ENCODE measurements at places on chromosomes 4 and X.

GRCh38 chrX:153701706-153702105 lies 14.0 kb downstream of the SLC6A8 start:
- DNase-seq = no peak

DNA sequence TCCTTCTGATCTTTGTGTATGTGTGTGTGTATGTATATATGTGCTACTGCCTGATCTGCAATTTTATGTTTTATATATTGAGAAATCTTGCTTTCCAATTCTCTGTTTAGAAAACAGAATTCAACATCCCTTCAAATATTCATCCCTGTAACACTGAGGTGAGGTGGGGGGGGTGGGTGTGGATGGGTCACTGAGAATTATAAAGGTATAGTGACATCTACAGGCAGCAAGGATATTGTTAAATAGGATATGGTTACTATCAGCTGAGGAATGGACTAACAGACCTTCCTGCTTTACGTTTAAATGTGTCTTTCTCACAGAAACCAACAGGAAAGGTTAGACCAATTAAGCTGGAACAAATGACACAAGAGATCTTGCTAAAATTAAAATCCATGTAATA lies 19.0 kb upstream of the MAGEB2 start:
- no peak for DNase-seq

DNA sequence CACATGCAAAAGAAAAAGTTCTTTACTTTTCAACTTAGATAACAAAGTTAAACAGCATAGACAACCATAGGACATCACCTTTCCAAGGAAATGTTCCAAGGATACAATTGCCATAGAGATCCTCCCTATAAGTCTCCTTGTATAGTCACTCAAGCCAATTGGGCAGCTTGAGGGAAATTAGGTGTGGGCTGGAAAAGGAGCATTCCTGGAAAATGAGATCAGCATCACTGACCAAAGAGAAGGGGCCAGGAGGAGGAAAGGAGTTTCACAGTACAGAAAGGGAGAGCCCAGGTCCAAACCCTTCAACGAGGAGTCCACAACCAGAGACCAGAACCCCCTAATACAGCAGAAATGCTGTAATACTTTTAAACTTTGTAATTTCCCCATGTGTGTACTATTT lies 91.5 kb upstream of the PPARGC1A start:
- no peak for DNase-seq

DNA sequence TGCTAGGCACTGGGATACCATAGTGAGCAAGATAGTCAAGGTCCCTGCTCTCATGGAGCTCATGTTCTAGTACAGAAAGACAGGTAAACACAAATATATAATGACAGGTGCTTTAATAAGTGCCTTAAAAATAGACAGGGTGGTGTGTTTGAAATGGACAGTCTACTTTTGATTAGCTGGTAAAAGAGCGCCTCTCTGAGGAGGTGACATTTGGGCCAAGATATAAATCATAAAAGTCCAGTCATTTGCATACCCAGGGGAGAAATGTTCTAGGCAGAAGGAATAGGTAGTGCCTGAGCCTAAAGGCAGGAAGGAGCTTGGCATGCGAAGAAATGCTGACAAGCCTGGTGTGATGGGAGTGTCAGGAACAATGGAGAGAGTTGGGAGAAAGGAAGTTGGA lies 83.6 kb downstream of the DNAAF6 start:
- DNase-seq = no peak

GRCh38 chr4:139312552-139313332 lies 10.5 kb upstream of the NDUFC1 start:
- DNase-seq = no peak

- no peak for DNase-seq
Measured at GRCh38 chr4:98838977-98839618, 89.8 kb downstream of the EIF4E start.

DNA sequence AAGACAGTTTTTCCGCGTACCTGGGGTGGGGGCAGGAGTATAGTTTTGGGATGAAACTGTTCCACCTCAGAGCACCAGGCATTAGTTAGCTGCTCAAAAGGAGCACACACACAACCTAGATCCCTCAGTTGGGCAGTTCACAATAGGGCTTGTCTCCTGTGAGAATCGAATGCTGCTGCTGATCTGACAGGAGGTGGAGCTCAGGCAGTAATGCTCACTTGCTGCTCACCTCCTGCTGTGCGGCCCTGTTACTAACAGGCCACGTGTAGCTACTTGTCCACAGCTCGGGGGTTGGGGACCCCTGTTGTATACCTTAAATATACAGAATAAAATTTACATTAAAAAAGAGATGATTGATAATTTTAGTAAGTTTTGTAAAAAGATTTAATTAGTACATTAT lies 191.5 kb downstream of the SLC7A11 start:
- DNase-seq = no peak

- no peak for DNase-seq
Measured at GRCh38 chr4:106116025-106116424, 200.0 kb downstream of the TBCK start.

DNA sequence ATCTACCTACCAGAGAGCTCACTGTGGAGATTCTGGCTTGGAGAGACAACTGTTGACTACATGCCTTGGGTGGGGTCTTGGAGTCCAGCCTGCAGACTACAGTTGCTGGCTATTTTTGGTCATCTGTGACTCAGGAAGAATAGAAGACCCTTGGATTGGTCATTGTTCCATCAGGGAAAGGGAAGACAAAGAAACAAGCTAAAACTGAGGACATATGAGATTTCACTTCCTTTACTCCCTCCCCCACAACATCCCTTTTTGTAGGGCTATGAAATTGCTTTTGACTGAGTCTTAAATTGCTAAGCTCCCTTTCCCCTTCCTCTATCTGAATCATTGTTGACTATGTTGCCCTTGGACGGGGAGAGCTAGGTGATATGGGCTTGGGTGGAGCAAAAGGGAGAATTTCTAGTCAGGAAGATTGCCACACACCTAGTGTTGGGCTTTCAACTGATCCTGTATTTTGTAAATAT lies 11.7 kb downstream of the MSN start:
- DNase-seq = no peak

GRCh38 chrX:57379296-57379695 lies 92.8 kb downstream of the FAAH2 start:
- DNase-seq = no peak
